ENCODE measurements at places on chromosomes 1 and 21.

DNA sequence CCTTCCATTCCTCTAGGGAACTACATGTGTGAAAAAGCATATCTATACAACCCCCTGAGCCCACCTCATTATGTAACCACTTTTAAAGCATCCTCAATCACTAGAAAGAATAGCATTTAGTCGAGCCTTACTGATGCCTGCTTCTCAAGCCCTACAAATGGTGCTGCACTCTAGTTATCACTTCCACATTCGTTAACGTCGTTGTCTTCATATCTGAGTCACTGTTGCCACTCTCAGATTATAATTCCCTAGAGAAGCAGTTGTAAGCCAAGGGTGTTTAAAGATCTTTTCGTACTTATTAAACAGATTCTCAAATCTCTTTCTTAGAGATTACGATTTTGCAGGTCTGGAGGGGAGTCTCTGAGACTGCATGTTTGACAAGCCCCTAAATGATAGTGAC is 16.5 kb downstream of the ATP1B1 start:
- no peak for DNase-seq

GRCh38 chr21:16279731-16280581 is 550.2 kb downstream of the USP25 start:
- no peak for DNase-seq

DNA sequence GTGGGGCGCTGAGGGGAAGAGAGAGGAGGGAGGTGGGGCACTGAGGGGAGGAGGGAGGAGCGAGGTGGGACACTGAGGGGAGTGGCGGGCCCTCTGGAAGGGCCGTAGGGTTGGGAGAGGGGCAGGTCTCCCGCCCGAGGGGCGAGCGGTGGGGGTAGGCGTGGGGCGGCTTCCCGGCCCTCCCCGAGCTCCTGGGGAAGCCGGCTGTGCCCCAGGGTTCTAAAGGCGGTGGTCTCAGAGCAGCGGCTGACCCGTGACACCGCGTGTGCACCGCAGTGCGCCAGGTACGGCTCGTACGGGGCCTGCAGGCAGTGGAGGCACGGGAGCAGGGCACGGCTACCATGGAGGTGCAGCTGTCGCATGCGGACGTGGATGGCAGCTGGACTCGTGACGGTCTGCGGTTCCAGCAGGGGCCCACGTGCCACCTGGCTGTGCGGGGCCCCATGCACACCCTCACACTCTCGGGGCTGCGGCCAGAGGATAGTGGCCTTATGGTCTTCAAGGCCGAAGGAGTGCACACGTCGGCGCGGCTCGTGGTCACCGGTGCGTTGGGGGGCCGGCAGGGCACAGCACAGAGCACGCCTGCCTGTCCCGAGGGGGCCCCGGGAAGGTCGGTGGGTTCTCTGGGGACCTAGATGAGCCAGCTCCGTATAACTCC is 68.5 kb downstream of the OBSCN start:
- DNase-seq = no peak

DNA sequence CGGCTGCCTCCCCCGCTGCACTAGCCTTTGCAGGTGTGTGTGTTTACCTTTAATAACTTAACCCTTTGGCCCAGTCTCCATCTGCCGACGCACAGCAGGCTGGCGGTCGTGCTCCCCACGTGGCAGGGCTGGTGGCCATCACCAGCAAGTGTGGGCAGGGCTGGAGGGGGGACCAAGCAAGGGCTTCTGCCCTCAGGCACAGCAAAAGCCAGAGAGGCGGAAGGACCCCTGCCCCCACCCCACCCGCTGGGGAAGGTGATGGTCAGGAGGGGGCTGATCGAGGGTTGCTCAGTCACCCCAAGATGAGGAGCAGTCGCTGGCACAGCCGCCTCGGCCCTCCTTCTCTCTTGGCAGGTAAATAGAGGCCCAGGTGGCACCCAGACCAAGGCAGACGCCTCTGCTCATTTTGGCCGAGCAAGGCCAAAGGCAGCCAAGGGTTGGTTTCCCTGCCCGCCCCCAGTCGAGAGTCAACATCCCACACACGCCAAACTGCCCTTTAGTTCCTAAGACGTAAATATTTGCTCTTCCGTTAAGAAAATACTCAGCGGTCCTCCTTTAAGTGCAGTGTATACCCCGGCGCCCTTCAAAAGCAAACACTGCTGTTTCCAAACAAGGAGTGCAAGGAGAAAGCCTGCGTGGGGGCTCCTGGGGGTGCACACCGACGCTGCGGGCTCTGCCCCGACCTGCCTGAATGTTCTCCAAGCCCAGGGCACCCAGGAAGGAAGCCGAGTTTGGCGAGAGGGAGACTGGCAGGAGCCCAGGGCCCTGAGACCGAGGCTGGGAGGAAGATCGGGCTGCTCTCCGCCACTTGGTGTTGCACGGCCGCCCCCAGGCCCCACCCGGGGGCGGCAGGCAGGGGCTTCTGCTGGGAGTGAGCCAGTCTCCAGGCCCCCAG is 82.7 kb downstream of the SIK1 start:
- DNase-seq = no peak

- DNase-seq = no peak
These were observed 53.2 kb downstream of the RIPK4 start for GRCh38 chr21:41713495-41714281.

GRCh38 chr1:48596046-48596445 is 124.0 kb upstream of the SPATA6 start:
- no peak for DNase-seq

DNA sequence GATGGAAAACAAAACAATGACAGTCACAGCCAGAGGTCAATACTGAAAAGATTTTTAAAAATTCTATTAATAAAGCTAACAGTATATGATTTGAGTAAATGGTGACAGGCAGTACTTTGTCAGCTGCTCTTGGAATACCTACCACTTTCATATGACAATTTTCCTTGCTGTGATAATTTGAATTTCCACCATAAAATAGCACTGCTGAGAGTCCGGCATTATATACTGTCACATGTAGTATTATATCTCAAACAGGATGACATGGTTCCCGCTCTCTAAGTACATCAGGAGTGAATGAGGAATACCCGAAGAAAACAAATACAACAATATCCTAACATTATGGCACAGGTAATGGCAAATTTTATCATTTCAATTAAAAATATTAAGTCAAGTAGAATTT is 146.8 kb upstream of the TMPRSS15 start:
- DNase-seq = no peak

- no peak for DNase-seq
These were observed 1201.9 kb downstream of the BRINP3 start for GRCh38 chr1:189275796-189276195.

- DNase-seq = no peak
These were observed 406.8 kb upstream of the BEND5 start for GRCh38 chr1:49183489-49183888.

- DNase-seq = no peak
These were observed 63.7 kb downstream of the SYT14 start for GRCh38 chr1:210001751-210002150.

GRCh38 chr1:93909146-93910050 is at the start of gene GCLM:
GCLM (minus strand) TSS chr1:93909430; CDS start chr1:93909163, 267 bp downstream.
- peak; percentile 82 for DNase-seq

GRCh38 chr1:155651861-155652661 is 36.5 kb downstream of the YY1AP1 start:
- DNase-seq = no peak

DNA sequence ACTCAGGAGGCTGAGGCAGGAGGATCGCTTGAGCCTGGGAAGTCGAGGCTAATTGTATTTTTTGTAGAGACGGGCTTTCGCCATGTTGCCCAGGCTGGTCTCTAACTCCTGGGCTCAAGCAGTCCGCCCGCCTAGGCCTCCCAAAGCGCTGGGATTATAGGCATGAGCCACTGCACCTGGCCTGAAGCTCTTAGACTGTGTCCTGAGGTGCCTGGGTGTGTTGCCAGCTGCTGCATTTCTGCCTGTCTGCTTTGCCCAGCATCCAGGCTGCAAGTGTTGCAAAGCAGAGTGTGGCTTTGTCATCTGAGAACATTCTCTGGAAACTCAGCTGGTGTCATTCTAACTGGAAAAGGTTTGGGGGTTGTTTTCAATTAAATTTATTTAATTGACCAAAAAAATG is 105.0 kb downstream of the HUNK start:
- DNase-seq = no peak

GRCh38 chr1:216464489-216464888 is 41.2 kb upstream of the USH2A start:
- peak; percentile 85 for DNase-seq

GRCh38 chr1:64550946-64551605 is 81.1 kb downstream of the CACHD1 start:
- no peak for DNase-seq

DNA sequence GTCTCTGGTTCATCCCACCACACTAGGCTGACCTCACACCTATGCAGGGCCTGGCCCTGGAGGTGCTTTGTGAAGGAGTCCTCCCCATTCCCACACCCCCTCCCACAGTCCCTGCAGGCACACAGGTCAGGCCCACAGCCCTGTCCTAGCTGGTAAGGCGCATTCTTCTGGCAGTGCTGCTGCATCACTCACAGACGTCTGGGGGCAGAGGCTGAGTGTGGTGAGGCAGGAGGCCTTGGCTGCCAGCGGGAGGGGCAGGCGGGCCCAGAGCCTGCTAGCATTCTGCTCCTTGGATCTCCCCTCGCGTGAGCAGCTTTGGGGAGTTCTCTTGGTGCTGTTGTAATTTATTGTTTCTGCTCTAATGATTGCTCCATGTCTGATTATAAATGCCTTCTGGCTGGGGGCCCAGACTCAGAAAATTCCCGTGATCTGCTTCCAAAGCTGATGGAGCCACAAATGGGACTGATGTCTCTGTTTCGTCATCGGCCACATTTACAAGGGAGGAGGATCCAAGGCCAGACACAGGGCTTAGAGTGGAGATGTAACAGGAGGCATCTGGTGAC is 62.9 kb downstream of the TRABD2B start:
- DNase-seq = no peak

- no peak for DNase-seq
These were observed 39.5 kb upstream of the RGS16 start for GRCh38 chr1:182643699-182644098.

GRCh38 chr1:104905322-104905721 is 1155.6 kb downstream of the AMY1C start:
- no peak for DNase-seq

DNA sequence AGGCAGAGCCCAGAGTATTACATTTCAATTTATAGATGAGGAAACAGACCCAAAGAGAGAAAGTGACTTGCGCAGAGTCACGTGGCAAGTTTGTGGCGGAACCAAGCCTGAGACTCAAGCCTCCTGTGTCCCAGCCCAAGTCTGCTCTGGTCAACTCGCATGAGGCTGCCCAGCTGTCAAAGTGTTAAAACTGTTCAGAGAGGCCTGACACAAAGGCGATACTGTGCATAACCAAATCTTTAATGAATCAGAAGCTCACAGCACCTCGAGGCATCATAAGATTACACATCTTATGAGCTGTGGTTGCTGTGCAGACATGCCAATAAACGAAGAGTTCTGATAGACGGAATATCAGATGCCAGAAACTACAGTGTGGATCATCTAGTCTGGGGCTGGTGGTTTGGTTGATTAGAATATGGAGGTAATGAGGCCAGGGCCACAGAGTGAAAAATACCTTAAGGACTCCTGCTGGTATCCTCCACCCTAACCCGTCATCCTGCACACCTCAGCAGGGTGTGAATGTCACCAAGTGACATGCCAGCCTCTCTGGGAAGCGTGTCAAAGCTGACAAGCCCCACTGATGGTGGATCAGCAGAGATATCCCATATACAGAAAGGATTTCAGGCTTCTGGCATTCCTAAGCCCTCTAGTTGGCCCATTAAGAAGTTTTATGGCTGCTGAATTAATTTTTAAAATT is 42.2 kb downstream of the TNNT2 start:
- no peak for DNase-seq

DNA sequence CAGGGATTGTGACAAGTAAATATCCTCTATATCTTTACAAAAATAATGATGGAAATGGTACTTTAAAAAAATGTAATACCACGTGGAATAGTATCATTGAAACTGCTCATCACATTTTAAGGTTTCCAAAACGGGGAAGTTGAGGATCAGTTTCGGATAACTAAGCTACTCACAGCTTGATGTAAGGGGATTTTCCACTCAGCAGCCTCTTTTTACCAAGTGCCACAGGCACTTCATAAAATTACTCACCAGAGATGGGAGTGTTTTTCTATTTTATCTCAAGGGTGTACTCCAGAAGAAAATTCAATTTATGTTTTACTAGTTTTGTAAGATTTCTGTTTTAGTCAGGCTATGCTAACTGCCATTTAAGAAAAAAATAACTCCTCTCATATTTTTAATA is 91.7 kb downstream of the TPR start:
- no peak for DNase-seq

DNA sequence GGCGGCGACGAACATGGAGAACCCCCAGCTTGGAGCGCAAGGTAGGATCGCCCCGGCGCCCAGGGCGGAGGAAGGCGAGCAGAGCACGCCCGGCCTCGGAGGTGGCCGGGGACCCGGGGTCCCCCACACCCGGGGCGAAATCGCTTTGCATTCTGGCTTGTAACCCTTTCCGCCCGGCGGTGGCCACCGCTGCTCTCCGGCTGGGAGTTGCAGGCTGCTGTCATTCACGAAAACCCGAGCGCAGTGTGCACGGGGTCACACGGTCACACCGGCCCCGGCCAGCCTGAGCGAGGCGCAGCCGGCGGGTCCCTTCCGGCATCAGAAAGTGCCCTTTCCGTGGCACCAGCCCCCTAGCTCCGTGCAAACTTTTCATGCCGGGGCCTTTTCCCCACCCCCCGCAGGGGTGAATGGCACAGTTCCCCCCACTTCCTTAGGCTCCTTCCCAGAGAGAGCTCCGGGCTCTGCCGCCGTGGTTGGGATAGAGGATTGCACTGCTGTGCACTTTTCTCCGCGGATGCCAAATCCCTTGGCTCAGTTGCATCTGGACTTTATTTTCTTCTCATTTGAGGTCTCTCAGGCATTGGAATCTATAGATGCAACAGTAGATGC is 802 bp downstream of the KAZN start:
- no peak for DNase-seq

- DNase-seq = peak; percentile 87
These were observed 25.6 kb upstream of the CDC42BPA start for GRCh38 chr1:227343727-227344551.

DNA sequence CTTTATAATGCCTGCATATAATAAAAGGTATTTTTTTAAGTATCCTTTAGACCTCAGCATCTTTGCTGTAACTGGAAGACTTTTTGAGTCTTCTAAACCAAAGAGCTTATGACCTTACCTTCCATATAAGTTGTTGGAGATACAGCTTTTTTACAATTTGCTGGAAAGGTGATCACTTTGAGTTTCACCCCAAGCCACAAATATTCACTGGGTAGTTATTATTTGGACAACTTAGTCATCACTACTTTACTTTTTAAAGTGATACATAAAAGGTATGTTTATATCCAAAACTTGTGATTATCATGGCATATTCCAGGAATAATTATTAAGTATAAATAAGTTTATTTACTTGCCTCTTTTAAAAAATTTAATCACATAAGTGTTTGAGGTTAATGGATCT is 246.7 kb upstream of the NRIP1 start:
- DNase-seq = no peak

Data from HS-5 (cell line).